ENCODE measurements at places on chromosomes 12 and 14. TPM values are rescaled to one million over a fixed set of nuclear protein-coding genes. Genes with fewer than 3 reads are reported as not detected.

SRRM4 gene
- polyA plus RNA-seq, result 0.08 TPM

RPGRIP1 gene
- 0.15 TPM for polyA plus RNA-seq

KIF26A gene
- 5.7 TPM for polyA plus RNA-seq

DEPDC4 gene
- 0.92 TPM for polyA plus RNA-seq

TEX22 gene
- 0.13 TPM for polyA plus RNA-seq

MSI1 gene
- polyA plus RNA-seq, result 0.54 TPM

GLI1 gene
- 11.5 TPM for polyA plus RNA-seq

OGFOD2 gene
- 17.1 TPM for polyA plus RNA-seq

POU6F1 gene
- polyA plus RNA-seq, result 10.6 TPM

BEGAIN gene
- 1.8 TPM for polyA plus RNA-seq
